ENCODE measurements at places on chromosomes 1 and 21. TPM values are rescaled to one million over a fixed set of nuclear protein-coding genes. Genes with fewer than 3 reads are reported as not detected.

Gene TEX38
- polyA plus RNA-seq = not detected

Gene EIF4G3
- polyA plus RNA-seq = 16.5 TPM

Gene SLC2A5
- 0.16 TPM for polyA plus RNA-seq

GRCh38 chr1:36076979-36077573, 6.8 kb upstream of the TEKT2 start:
- DNase-seq = no peak

DNA sequence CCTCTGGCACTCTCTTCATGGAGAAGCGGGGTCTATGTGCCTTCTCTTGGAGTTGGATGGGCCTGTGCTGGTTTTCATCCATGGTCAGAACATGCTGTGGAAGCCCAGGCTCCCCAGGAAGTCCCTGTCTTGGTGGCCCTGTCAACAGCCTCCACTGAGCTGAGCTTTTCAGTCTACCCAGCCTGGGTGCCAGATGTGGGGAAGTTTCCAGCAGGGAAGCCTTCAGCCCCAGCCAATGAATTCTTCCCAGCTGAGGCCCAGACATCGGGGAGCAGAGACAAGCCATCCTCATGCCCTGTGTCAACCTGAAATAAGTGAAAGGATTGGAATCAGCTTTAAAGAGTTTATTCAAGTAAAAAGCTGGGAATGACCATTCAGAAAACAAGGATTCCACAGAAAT, 75.1 kb upstream of the PGBD5 start:
- no peak for DNase-seq

- DNase-seq = peak; percentile 66
Measured at GRCh38 chr1:220700556-220701179, 10.5 kb downstream of the C1orf115 start.

GRCh38 chr1:175089136-175089718, 21.6 kb downstream of the TNN start:
- DNase-seq = no peak

DNA sequence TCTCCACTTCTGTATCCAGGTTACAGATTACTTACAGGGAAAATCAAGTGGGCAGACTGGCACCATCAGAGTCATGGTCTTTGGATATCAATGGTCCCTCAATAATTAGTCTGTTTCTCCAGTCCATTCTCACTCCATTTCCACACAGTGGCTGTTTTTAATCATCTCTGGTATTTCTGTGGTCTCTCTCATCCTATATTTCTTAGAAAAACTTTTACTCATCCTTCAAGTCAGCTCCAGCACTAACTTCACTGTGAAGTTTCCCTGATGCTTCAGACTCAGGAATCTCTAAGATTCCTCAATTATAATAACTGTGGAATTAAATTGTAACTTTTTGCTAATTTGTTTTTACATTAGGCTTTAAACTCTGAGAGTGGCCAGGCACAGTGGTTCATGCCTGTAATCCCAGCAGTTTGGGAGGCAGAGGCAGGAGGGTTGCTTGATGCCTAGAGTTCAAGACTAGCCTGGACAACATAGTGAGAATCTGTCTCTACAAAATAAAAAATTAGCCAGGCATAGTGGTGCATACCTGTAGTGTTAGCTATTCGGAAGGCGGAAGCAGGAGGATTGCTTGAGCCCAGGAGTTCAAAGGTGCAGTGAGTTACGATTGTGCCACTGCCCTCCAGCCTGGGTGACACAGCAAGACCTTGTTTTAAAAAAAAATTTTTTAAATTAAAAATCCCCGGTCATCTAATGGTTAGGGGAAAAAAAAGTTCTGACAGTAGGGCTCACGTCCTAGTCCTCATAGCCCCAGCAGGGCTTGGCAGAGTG, 10.6 kb downstream of the CD160 start:
- no peak for DNase-seq

DNA sequence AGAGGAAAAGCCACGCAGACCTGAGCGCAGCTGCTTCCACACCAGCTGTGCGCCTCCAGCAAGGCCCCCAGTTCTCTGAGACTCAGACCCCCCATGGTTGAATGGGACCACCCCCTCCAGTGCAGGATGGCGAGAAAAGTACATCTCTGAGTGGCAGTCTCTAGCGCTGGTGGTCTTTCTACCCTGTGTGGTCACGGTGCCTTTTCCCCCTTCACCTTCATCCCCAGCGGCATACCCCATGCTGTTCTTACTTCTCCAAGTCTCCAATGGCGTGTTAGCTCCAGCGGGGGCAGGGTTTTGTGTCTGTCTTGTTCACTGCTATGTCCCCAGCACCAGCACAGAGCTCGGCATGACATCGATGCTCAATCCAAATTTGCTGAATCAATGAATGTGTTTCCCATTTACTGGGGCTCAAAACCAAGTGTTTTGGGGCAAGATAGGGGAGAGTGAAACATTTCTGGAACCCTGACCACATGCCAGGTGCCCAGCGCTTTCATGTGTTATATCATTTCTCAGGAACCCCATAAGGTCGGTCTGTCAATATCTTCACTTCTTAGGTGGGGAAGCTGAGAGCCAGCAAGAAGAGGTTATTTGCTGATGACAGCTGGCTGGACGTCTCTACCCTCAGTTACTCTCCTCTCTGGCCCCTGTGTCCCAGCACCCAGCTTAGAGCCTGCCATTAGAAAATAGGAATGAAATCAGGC, 959 bp upstream of the SDC3 start:
- DNase-seq = no peak

DNA sequence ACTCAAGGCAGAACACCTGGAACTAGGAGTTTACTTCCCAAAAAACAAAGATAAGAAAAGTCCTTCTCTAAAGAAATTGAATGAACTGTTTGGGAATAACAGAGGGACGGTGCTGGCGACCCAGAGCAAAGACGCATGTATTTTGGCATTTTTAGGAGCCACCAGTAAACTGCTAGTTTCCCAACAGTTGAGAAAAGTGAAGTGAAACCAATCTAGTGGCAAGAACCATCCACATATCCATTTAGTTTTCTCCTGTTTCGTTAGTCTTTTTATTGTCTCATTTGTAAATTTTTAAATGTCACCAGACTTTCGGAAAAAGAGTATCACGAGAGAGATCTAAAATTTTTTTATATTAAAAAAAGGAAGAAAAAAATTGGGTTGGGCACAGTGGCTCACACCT, 30.2 kb downstream of the ODF2L start:
- DNase-seq = no peak

DNA sequence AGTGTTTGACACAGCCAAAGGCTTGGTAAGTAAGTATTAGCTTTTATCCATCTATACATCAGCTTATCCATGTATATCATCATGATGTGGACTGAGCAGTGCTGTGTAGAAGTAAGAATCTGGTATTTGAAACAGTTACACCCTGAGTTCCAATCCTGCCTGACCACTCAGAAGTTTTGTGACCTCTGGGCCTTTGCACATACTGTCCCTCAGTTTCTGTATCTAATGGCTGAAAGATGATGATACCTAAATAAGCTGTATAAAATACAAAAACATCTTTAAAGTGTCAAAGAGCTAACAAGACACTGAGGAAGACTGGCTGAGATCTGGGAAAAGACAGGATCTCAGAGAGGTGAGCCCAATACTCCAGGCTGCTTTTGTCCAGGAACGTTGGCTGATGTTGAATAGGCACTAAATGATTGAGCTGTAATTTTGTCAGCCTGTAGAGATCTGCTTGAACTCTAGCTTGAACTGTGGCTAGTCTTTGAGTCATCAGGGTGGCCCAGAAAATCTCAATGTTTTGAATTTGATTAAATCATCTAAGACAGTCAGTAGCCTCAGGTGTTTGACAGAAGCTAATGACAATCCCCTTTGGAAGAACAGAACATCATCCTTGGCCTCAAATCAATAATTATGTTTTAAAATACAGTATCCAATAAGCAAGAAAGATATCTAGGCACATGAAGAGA, 20.2 kb upstream of the OTUD3 start:
- DNase-seq = no peak

All from lung (tissue), 17 donors.